ENCODE measurements at places on chromosomes 7 and 10.

- H3K4me3 ChIP-seq, result no peak overlapping the region
- H3K36me3 ChIP-seq, result peaks cover 14% of the 10 kb centered on the region
- no peaks in the 10 kb centered on the region for H3K4me1 ChIP-seq
- H3K27ac ChIP-seq, result no peak overlapping the region
These were observed 45.0 kb downstream of the DNMBP start for GRCh38 chr10:99964791-99965190.

DNA sequence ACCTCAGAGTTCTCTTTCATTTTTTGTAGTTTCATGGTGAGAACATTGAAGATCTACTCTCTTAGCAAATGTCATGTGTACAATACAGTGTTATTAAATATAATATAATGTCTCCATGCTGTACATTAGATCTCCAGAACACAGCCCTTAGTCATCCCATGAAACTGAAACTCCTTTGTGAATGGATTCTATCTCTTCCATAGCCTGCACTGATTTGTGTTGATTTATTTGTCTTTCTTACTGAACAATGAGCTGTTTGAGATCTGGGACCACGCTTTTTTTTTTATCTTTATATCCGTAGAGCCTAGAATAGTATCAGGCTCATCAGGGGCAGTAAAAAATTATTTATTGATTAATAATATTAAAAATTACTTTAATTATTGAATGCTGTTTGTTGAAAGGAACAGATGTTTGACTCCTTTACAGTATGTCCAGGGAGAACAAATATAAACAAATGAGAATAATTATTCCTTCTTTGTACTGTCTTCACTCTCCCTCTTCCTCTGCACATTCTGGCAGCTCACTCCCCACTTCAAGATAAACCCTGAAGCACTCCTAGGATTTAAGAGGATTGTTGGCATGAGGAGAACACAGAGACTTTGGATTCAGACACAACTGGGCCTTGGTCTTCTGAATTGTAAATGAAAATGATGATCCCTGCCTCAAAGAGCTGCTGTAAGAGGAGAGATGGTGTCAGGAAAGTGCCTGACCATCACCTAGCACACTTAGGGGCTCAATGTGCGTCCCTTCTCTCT is 81.6 kb upstream of the MSRB2 start:
- H3K36me3 ChIP-seq, result no peaks in the 10 kb centered on the region
- no peak overlapping the region for H3K27ac ChIP-seq
- no peak overlapping the region for H3K4me3 ChIP-seq
- no peaks in the 10 kb centered on the region for H3K27me3 ChIP-seq
- no peak for DNase-seq
- no peaks in the 10 kb centered on the region for H3K4me1 ChIP-seq

GRCh38 chr10:129792864-129793263 is 171.2 kb downstream of the EBF3 start:
- H3K4me1 ChIP-seq, result peaks cover 33% of the 10 kb centered on the region
- H3K36me3 ChIP-seq, result no peaks in the 10 kb centered on the region
- H3K4me3 ChIP-seq, result no peak overlapping the region
- peak overlapping the region; percentile 4 for H3K27ac ChIP-seq
- DNase-seq, result no peak
- no peaks in the 10 kb centered on the region for H3K27me3 ChIP-seq

DNA sequence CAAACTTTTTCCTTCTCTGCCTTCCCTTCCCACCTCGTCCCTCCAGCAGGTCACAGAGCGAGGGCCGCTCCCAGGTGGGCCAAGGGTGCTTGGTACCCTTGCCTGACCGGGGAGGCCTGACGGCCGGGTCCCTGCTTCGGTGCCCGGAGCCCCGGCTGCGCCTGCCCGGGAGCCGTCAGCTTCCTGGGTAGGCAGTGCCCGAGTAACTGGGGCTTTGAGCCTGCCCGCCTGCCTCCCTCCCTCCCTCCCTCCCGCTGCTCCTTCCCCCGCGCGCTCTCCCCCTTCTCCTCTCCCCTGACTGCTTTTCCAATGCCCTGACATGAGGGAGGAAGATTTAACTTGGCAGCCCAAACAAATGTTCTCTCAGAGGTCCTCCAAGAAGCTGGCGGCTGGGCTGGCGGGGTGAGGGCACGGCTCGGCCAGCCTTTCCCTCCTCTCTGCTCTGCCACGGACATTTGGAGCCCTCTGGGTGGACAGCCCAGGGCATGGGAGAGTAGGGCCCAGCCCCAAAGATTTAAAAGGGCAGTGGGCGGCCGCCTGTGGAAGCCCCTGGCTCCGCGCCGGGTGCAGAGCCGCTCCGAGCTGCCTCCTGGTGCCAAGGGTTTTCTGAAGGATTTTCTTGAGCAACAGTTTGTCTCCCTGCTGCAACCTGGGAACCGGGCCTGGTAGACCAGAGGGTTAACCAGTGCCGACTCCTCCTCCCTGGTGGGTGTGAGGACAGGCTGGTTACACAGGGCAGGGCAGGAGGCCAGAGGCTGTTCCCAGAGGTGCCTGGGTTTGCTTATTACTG is 2.0 kb downstream of the ZMIZ1 start:
- H3K4me3 ChIP-seq, result peak overlapping the region; percentile 93
- H3K27me3 ChIP-seq, result no peaks in the 10 kb centered on the region
- DNase-seq, result peak; percentile 88
- H3K4me1 ChIP-seq, result peaks cover 71% of the 10 kb centered on the region
- H3K36me3 ChIP-seq, result no peaks in the 10 kb centered on the region

GRCh38 chr7:23211589-23211988 is 29.7 kb downstream of the NUP42 start:
- H3K27ac ChIP-seq, result no peak overlapping the region
- H3K4me1 ChIP-seq, result peaks cover 2% of the 10 kb centered on the region
- no peak for DNase-seq
- no peaks in the 10 kb centered on the region for H3K27me3 ChIP-seq
- H3K36me3 ChIP-seq, result no peaks in the 10 kb centered on the region
